ENCODE measurements at places on chromosomes 13 and 19. TPM values are rescaled to one million over a fixed set of nuclear protein-coding genes. Genes with fewer than 3 reads are reported as not detected.

Gene CCL25
- not detected for total RNA-seq

Gene KLF2
- 11.4 TPM for total RNA-seq

Gene OXGR1
- total RNA-seq, result not detected

DNA sequence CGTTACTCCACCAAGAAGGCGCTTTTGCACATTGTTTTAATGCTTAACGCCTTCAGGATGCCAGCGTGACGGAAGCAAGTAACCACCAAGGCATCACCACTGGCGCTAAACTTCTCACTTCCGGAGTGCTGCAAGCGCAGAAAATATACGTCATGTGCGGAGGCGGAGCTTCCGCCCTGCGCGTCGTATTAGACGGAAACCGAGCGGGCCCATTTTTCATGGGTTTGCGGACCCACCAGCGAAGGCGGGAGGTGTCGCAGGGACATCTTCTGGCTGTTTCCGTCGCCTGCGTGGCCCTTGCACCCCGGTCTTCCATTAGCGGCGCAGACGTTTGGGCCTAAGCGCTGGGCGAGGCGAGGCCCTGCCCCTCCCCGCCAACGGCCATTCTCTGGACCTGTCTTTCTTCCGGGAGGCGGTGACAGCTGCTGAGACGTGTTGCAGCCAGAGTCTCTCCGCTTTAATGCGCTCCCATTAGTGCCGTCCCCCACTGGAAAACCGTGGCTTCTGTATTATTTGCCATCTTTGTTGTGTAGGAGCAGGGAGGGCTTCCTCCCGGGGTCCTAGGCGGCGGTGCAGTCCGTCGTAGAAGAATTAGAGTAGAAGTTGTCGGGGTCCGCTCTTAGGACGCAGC is at the start of gene ERCC5:
ERCC5 (plus strand) TSS at position 403 of the 631 bp plus-strand sequence. CDS start 235 bp downstream, outside the sequence.
- H3K4me1 ChIP-seq, result peaks cover 41% of the 10 kb centered on the region
- H3K27me3 ChIP-seq, result no peaks in the 10 kb centered on the region
- H3K36me3 ChIP-seq, result no peaks in the 10 kb centered on the region
- peak; percentile 66 for DNase-seq
- peak within 1 kb of the TSS; percentile 99 for H3K27ac ChIP-seq

DNA sequence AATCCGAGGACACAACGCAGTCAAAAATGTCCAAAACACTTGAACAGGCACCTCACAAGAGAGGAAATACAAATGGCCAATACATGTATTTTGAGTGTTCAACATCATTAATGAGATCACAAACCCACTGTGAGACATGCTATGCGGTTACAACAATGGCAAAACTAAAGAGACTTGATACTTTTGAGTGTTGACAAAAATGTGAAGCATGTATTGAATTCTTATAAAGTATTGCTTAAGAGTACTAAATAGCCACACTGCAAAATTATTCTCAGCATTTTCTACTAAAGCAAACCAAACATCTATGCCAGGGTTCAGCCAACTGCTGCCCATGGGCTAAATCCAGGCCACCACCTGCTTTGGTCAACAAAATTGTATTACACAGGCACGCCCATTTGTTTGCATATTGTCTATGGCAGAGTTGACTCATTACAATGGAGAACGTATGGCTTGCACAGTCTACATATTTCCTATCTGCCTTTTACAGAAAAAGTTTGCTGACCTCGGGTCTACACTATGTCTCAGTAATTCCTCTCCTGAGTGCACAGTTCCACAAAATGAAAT is 135.3 kb downstream of the B3GLCT start:
- H3K4me1 ChIP-seq, result no peaks in the 10 kb centered on the region
- H3K36me3 ChIP-seq, result no peaks in the 10 kb centered on the region
- no peak for DNase-seq
- no peak overlapping the region for H3K4me3 ChIP-seq

GRCh38 chr19:19405971-19406877 is 749 bp downstream of the GATAD2A start:
- no peaks in the 10 kb centered on the region for H3K27me3 ChIP-seq
- H3K36me3 ChIP-seq, result no peaks in the 10 kb centered on the region
- no peak for DNase-seq
- H3K4me3 ChIP-seq, result peak overlapping the region; percentile 97
- H3K4me1 ChIP-seq, result peaks cover 42% of the 10 kb centered on the region
- H3K27ac ChIP-seq, result peak overlapping the region; percentile 89

- no peak overlapping the region for H3K4me3 ChIP-seq
- no peaks in the 10 kb centered on the region for H3K36me3 ChIP-seq
- DNase-seq, result no peak
- no peak overlapping the region for H3K27ac ChIP-seq
- no peaks in the 10 kb centered on the region for H3K4me1 ChIP-seq
Measured at GRCh38 chr19:42475366-42475765, 32.6 kb upstream of the CXCL17 start.

DNA sequence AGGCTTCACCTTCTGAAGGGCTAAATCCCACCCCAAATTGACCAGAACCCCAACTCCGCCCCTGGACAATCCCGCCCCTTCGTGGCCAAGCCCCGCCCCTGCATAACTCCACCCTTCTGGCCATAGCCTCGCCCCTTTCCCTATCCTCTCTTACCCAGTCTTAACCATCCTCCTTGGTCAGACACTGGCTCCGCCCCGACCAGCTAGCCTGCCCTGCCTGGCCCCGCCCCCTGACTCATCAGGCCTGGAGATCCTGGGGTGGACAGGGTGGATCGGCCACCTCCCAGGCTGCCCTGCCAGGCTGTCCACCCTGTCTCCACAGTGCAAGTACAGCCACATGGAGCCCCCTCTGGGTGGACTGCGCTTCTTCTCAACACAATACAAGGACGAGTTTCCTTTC is 8.0 kb upstream of the ZNF358 start:
- H3K27me3 ChIP-seq, result no peaks in the 10 kb centered on the region
- no peak overlapping the region for H3K27ac ChIP-seq
- no peaks in the 10 kb centered on the region for H3K36me3 ChIP-seq
- H3K4me3 ChIP-seq, result no peak overlapping the region
- no peak for DNase-seq

DNA sequence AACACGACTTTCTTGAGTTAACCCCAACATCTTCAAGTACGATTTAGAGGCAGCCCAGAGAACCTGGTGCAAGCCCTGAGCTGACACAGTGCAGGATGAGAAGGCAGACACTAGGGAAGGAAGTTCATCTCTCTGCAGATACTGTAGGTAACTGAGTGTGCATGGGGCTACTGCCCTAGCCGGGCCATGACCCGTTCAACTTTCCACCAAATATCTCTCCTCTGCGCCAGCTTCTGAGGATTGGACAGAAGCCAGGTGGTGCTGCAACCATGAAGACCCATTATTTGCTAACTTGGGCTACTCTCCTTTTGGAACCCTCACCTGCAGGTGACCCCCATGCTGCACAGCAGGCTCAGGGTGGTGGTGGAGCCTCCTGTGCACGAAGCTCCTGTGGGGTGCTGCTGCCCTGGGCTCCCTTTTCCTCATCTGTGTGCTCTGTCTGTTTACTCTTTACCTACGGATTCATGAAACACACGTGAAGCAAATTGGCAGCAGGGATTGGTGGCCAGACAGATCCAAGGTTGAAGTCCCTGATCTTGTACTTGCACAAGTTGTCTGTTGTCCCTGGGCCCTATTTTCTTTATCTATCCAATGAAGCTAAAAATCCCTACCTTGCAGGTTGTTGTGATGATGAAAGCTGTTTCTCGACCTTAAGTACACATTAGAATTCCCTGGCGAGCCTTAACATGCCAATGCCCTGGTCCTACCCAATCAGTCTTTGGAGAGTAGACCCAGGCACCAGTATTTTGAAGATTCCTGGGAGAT is 227.8 kb downstream of the LACC1 start:
- no peaks in the 10 kb centered on the region for H3K27me3 ChIP-seq
- DNase-seq, result no peak
- no peaks in the 10 kb centered on the region for H3K4me1 ChIP-seq
- no peak overlapping the region for H3K4me3 ChIP-seq
